ENCODE measurements at places on chromosomes 4 and X.
A peak's percentile ranks its signal among the peaks of the same experiment; 100 is the strongest.

DNA sequence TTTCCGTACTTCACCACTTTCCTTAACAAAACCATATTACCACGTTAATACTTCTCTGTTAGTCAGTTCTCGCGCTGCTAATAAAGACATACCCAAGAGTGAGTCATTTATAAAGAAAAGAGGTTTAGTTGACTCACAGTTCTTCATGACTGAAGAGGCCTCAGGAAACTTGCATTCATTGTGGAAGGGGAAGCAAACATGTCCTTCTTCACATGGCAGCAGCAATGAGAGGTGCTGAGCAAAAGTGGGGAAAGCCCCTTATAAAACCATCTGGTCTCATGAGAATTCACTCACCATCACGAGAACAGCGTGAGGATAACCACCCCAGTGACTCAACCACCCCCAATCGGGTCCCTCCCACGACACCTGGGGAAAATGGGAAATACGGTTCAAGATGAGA is 289.8 kb upstream of the CLNK start:
- DNase-seq, result peak; percentile 13

DNA sequence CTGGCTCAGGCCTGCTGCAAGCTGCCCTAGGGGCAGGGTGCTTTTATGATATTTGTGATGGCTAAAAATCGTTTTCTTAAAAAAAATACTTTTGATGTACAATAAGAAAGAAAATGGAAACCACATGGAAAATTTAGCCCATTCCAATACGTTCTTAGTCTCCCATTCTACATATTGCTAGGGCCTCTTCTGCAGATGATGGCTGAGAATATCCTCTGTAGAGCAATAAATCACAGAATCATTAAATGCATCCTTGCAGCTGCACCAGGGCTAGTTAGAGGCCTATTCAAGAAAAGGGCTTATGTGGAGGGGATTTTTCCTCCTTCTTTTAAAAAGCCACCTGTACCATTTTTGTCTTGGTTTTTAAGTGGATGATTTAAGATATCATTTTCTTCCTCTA is 97.6 kb upstream of the C1GALT1C1 start:
- no peak for DNase-seq

GRCh38 chr4:99587803-99588202 is 13.2 kb downstream of the MTTP start:
- no peak for DNase-seq

DNA sequence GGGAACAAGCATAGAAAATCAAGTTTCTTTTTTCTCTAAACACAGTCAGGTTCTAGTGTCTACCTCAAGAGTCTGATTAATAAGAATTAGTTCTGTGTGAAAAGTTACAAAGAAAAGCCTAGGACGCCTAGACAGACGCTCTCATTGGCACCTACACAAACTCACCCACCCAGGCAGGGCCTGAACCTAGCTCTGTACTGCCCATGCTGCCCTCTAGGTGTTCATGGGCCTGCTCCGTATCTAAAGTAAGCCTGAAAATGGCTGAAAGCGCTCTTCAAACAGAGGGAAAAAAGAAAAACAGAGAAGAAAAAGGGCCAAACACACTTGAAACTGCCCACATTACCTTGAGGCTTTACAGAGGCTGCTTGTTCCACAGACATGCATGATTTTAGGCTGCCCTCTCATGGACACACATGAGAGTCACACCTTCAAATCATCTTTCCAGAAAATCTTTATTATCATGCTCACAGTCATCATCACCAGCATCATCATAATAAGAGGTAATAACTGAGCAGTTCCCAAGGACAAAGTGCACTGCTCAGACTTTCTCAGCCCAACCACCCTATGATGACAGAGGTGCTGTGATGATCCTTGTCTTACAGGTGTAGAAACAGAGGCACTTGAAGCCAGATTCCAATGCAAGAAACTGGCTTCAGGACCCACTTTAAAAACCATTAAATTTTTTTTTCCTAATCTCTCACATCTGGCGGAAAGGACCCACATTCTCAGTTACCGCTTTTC is 49.6 kb downstream of the MAP7D2 start:
- DNase-seq, result peak; percentile 4

DNA sequence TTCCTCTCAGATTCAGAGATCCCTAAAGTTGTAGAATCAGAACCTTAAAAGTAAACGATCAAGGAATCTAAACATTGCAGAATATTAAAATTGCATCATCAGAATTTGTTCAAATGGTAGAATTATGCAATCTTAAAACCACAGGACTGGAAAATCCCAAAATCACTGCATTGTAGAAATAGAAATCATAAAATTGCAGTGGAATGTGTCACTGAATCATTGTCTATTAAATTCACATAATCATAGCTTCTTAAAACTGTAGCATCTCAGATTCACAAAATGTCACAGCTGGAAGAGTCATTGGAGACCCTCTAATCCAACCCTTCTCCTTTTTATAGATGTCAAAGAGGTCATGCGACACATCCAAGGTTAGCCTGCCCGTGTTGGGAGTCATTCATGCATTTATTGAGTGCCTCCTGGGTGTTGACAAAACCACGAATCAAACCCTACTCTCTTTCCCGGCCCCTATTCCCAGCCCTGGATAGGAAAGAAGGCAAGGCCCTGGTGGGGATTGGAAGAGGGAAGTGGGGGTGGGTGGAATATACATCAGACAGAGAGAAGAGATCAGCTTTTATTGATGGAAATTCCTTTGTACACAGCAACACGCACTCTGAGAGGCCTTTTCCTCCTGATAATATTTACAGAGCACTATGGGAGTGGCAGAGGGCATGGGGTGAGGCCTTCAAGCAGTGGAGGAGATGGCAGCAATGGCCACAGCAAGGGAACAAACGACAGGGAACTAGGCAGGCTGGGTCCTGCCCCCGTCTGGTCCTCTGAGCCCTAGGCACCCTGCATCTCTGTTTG is 15.4 kb downstream of the IQSEC2 start:
- DNase-seq, result peak; percentile 59

DNA sequence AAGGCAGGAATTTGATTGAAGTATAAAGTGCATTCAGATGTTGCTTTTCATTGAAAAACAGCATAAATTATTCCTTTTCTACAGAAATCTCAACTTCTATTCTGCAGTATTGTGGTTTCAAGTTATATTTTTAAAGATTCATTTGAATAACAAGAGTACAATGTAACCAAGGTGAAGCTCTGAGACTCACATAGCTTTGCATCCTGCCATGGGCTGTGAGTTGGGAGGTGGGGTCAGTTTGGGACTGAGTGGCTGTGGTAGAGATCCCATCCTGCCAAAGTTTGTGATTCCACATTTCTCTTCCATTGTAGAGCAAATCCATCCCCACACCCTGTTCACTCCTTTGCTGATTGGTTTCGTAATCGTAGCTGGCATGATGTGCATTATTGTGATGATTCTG is 69.2 kb downstream of the KIT start:
- no peak for DNase-seq

DNA sequence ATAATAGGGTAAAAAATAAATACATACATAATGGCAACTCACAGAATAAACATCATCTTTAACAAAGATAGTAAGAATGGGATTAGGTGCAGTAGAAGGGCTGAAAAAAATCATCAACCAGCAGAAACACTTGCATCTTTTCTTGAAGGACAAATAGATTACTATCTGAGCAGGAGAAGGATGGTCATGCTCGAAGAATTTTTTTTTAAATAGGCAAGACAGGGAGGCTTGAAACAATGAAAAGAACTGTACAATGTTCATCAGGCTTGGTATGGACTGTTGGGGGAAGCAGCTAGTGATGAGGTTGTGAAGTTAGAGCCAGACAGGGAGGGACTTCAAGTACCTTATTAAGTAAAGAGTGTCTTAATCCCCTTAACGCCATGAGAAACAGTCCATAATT is 167.4 kb upstream of the LDB2 start:
- DNase-seq, result no peak

GRCh38 chr4:65861993-65862392 is 191.7 kb upstream of the EPHA5 start:
- DNase-seq, result no peak

- DNase-seq, result no peak
These were observed 21.0 kb upstream of the ANXA5 start for GRCh38 chr4:121717680-121718237.

DNA sequence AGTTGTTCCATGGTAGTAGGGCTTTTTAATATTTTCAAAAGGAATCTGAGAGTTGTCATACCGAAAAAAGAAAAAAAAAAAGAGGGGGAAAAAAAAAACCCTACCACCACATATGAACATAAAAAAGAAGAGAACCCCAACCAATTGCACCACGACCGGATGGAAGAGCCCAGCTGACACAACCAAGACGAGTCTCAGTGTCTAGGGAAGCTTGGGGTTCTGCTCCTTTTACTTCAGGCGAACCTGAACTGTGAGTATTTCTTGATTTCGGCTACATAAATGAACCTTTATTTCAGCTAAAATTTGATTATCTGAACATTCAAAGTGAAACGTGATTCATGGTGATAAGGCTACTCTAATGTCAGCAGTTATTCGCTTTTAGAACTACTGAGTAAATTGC is at the start of gene GPR34:
Gene GPR34, plus strand, starts transcription at position 139 of the 400 bp plus-strand sequence. CDS start 6,661 bp downstream, outside the sequence.
- DNase-seq, result peak; percentile 38

- no peak for DNase-seq
These were observed 3.3 kb downstream of the C4orf54 start for GRCh38 chr4:99654361-99654761.

DNA sequence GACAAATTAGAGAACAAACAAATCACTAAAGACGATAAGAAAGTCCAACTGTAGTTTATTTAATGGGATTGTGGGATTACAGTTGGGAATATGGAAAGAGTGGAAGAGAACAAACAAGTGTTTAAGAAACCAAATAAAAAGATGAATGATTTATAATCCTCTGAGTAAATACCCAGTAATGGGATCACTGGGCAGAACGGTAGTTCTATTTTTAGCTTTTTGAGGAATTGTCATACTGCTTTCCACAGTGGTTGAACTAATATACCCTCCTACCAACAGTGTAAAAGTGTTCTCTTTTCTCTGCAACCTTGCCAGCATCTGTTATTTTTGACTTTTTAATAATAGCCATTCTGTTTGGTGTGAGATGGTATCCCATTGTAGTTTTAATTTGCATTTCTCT is 15.0 kb downstream of the C4orf51 start:
- DNase-seq, result no peak
